ENCODE measurements at places on chromosomes 16 and 17. TPM values are rescaled to one million over a fixed set of nuclear protein-coding genes. Genes with fewer than 3 reads are reported as not detected.
A peak's percentile ranks its signal among the peaks of the same experiment; 100 is the strongest.

GRCh38 chr17:27086526-27086925 is 207.4 kb upstream of the WSB1 start:
- no peak for DNase-seq

- no peak for DNase-seq
Observed at GRCh38 chr17:61201211-61201610, 198.4 kb upstream of the TBX2 start.

DNA sequence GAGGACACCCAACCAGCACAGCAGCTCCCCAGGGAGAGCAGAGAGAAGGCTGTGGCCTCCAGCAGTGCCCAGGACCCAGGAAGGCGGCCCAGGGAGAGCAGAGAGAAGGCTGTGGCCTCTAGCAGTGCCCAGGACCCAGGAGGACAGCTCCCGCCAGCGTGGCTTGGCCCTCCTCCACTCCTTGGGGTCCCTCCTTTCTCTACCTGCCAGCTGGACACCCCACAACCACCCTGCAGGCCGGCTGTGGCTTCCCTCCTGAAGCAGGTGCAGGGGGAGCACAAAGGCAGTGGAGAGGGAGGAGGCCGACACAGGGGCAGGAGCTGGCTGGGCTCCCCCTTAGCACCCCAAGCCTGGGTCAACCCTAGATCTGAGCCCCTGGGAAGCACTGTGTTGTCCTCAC is 54.1 kb upstream of the FASN start:
- DNase-seq = no peak

GRCh38 chr17:42878924-42879595 is 21.5 kb upstream of the G6PC1 start:
- DNase-seq = no peak

- DNase-seq = peak; percentile 65
Observed at GRCh38 chr16:53090591-53091411, 36.0 kb downstream of the CHD9 start.

GRCh38 chr17:8151120-8151640 is 1.0 kb downstream of the PER1 start:
- peak; percentile 91 for DNase-seq

Gene NTN1
- 0.20 TPM for total RNA-seq
